ENCODE measurements at places on chromosomes 16 and 17.
A peak's percentile ranks its signal among the peaks of the same experiment; 100 is the strongest.

DNA sequence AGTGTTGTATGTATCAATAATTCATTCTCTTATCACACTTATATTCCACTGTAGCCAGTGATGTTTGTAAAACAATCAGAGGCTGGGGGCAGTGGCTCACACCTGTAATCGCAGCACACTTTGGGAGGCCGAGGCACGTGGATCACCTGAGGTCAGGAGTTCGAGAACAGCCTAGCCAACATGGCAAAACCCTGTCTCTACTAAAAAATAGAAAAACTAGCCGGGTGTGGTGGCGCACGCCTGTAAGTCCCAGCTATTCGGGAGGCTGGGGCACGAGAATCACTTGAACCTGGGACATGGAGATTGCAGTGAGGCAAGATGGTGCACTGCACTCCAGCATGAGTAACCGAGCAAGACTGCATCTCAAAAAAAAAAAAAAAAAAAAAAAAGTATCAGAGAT, 217.0 kb downstream of the CPPED1 start:
- no peak for DNase-seq

DNA sequence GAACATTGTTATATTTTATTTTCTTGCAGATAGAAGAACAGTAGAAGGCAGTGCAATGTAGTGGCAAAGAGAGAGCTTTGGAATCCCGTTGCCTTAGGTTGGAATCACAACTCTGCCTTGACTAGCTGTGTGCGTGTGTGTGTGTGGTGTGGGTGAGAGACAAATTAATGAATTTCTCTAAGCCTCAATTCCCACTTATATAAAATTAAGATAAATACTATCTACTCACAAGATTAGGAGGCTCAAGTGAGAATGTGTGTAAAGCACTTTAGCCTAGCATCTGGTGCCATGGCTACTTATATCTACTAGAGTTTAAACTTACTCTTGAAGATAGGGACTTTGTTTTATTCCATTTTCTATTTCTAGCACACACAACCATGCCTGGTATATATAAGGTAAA, 12.8 kb downstream of the CPD start:
- DNase-seq: no peak

- DNase-seq: peak; percentile 31
Measured at GRCh38 chr17:56593646-56594319, at the start of gene NOG. NOG (plus strand) TSS chr17:56593699; CDS start chr17:56594224, 525 bp downstream.

DNA sequence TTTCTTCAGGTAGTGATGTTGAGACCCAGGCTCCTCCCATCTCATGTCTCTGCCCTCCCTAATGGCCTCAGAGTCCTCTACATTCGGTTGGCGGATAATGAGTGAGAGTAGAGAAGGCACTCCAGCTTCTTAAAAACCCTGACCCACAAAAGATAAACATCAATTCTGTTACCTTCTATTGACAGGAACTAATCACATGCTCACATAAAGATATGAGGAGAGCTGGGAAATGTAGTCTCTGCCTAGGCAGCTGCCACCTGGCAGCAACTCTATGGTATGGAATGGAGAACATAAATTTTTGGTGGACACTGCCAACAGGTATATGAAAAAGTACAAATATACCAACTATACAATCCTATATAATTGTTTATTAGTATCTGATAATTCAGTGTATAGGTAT, 110.7 kb upstream of the HLF start:
- no peak for DNase-seq

DNA sequence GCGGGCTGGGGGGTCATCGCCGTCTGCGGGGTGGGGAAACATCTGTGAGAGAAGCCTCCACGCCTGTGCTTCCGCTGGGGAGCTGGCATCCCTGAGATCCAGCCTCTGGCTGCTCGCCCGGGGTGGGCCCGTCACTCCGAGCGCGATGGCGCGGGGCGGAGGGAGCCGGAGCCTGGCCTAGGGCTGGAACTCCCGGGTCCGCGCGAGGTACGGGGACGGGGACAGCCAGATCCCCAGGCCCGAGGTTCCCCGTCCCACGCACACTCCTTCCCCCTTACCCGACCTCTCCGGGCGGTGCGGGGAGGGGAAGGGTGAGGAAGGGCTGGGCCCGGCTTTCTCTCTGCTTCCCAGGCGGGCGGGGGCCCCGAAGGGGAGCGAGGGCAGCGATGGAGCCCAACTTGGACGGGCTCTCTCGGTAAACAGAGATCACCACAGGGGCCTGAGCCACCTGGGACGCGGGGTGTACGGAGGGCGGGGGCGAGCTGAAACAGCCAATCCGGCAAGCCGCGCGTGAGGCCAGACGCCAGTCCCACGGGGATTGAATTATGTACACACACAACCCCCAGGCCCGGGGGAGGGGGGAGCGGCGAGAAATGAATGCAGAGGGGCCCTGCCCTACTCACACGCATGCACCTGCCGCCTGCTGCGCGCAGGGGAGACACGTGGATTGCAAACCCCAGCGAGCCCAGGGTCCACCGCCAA, at the start of gene SLC16A11:
Gene SLC16A11, minus strand, starts transcription at position 596 of the 702 bp plus-strand sequence. Its CDS starts 579 bp downstream, at position 17.
- DNase-seq: no peak

GRCh38 chr16:76931186-76931585, 259.8 kb upstream of the MON1B start:
- DNase-seq: no peak

DNA sequence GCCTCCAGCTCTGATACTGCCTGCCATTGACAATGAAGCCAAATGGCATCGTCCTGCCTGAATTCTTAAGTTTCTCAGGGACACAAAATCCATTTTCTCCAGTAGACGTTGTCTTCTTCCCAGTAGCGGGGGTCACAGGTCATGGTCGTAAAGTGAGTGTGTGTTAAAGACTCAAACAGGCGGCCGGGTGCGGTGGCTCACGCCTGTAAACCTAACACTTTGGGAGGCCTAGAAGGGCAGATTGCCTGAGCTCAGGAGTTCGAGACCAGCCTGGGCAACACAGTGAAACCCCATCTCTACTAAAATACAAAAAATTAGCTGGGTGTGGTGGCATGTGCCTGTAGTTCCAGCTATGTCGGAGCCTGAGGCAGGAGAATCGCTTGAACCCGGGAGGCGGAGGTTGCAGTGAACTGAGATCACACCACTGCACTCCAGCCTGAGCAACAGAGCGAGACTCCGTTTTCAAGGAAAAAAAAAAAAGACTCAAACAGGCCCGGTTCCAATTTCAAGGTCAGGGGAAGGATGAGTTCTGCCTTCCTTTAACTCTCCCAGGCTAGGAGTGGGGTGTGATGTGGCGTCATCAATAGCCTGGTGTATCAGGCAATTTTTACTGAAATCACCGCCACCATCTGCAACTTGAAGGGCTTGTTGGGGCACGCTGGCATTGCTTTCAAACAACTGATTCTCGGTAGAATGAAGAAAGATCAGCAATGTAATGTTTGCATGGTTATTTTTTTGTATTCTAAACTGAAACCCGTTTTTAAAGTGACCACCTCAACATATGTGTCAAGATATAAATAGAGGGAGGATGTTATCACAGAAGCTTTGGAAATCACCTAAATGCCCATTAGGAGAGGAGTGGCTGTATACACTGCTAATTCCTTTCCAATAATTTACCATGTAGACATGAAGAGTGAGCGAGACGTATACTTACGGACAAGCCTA, 91.0 kb downstream of the WSCD1 start:
- no peak for DNase-seq

GRCh38 chr17:7077911-7078546, 2.0 kb downstream of the CLEC10A start:
- no peak for DNase-seq

- no peak for DNase-seq
Measured at GRCh38 chr16:29645694-29646187, 17.3 kb upstream of the SPN start.

GRCh38 chr16:57823836-57824235, 21.5 kb upstream of the KIFC3 start:
- DNase-seq: no peak

DNA sequence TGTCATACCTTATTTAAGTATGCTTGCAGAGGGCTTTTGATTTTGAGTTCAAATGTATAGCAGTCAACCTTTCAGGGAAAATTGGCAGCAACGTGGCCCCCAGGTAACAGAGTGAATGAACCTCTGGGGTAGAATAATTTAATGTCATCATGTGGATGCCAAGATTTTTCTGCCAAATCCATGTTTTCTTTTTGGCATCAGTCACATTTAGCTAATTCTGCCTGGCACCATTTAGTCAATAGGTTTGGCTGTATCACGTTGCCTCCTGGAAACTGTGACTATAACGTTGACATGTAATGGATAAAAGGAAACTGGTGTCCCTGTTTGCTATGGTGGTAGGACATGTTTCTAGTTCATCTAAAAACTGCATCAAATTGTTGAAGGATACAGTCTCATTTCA, 115.5 kb downstream of the HS3ST2 start:
- DNase-seq: no peak

- peak; percentile 74 for DNase-seq
Measured at GRCh38 chr16:83343935-83344366, 463.8 kb upstream of the HSBP1 start.

GRCh38 chr17:40647624-40648383, at the start of gene SMARCE1:
SMARCE1 (minus strand) TSS chr17:40647818; CDS start chr17:40645802, 2,016 bp downstream.
- DNase-seq: peak; percentile 31

GRCh38 chr17:11340803-11341202, 99.8 kb downstream of the SHISA6 start:
- no peak for DNase-seq

DNA sequence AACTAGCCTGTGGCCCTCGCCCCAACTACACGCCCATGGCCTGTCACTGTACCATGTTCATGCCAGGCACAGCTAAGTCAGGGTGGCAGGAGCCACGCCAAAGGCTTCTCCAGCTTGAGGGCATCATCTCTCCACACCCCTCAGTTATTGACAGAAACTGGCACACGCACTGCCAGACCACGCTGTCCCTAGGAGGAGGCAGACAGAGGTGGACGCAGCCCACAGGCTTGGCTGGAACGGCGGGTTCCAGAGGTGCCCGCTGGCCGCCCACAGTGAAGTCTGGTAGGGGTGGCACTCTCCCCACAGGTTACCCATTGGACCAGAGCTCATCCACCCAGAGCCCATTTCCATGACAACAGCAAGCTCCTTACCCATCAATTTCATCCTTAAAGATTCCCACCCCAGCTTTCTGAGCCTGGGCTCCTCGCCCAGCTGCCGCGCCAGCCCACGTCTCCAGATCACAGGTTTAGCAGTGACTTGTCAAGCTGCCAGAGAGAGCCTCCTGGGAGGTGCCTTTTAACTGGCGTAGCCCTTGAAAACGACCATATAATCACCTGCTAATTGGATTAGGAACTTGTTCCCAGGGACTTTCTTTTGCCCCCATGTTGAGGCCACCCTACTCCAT, 27.9 kb downstream of the RPRML start:
- no peak for DNase-seq

- no peak for DNase-seq
Measured at GRCh38 chr16:48959204-48959603, 322.4 kb downstream of the CBLN1 start.

GRCh38 chr16:3214904-3215600, 19.9 kb downstream of the ZNF200 start:
- DNase-seq: no peak

DNA sequence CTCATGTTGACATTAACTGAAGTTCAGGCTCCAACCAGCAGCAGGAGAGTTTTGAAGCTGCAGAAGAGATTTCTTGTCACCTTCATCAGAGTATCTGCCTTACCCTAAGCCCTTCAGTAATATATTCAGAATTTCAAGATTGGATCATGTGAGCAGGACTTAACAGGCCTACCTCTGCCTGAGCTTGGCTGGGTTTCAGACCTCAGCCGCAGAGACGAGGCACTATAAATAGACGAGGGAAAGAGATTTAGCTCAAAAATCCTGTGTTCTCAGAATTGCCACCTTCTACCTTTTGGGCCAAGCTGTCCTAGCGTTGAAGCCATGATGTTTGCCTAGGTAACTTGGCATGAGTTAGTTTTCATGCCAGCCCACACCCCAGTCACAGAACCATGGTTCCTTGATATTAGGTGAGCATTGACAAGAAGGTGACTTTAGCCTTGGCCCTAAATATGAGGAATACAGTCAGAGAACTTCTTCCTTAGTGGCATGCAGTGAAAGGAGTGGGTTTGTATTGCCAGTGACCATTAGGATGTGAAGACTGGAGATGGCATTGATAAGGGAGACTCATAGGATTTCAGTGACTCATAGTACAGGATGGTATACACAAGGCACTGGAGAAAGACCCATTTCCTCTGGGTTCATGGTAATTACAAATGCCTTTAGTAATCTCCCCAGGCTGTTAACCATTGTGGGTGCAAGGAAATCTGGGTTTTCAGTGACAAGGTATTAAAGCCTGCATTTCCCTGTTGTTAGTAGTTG, 224.3 kb downstream of the MSI2 start:
- no peak for DNase-seq

DNA sequence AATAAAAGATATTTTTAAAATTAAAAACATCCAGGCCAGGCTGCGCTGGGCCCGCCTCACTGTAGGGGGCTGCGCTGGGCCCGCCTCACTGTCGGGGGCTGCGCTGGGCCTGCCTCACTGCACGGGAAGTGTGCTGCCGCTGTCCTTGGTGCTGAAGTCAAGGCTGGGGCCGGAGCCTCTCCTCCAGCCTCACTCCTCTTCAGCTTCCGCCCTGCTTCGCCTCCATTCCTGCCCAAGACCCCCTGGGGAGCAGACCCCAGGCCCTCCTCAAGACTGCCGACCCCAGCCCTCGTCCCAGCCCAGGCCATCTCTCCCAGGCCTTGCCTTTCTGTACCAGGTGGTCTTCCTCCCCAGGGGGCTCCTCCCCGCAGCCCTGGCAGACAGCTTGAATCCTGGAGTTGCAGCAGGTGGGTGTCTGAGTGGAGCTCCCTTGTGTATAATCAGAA, 26.2 kb downstream of the ENDOV start:
- no peak for DNase-seq

GRCh38 chr17:15341385-15341849, at the start of gene TEKT3:
TEKT3 (minus strand) TSS chr17:15341597; CDS start chr17:15331585, 10,012 bp downstream.
- DNase-seq: peak; percentile 5

- DNase-seq: no peak
Measured at GRCh38 chr16:68644296-68644695, 814 bp upstream of the CDH3 start.

GRCh38 chr16:30090610-30091331, 953 bp downstream of the TBX6 start:
- no peak for DNase-seq

- DNase-seq: no peak
Measured at GRCh38 chr17:67386965-67387551, 10.0 kb downstream of the PITPNC1 start.

- DNase-seq: no peak
Measured at GRCh38 chr17:74591503-74591902, 580 bp downstream of the CD300LD start.

Data from AG09319 (cell line).